Astrocyte of the hippocampus (primary cell): ENCODE measurements at places on chromosomes 2 and 18.

- no peak for DNase-seq
These were observed 752.2 kb downstream of the DPP10 start for GRCh38 chr2:115194623-115195022.

GRCh38 chr2:2306878-2307277 is 24.2 kb downstream of the MYT1L start:
- DNase-seq: no peak

- no peak for DNase-seq
These were observed 1281.9 kb upstream of the PIK3C3 start for GRCh38 chr18:40673150-40673549.

GRCh38 chr18:34511879-34512278 is 198.2 kb upstream of the DTNA start:
- no peak for DNase-seq

- peak; percentile 96 for DNase-seq
These were observed 39.1 kb upstream of the PLEKHM3 start for GRCh38 chr2:208064220-208064961.

DNA sequence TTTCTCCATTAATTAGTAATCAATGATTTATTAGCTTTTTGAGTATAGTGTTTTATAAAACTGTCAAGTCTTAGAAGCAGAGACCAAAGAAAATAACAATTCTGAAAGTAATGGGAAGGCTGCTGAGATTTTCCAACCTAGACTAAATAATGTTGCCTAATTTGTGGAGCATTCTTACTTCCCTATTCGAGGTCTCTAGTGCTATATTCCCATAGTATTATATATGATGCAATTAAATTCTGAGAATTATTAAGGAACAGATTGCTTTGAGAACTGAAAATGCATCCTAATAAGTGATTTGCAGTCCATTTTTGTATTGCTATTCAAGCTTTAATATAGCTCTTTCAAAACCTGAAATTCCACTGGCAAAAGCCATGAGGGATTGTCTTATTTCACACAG is 27.7 kb upstream of the DOCK10 start:
- DNase-seq: no peak

DNA sequence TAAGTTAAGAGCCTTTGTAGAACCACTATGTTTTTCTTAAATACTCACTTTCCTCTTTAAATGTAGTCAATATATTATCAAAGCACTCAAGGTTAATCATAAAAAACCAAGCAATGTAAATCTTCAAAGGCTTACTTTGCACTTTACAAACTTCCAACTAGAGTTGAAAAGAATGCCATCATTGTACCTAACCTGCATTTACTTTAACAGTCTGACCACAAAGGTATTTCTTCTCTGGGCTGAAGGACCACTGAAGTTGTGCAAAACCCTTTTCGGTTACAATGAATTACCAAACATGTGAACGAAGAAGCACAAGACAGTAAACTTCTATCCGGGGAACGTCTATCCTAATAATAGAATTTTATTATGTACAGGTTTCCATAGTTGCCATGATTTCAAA is 3.0 kb downstream of the HNRNPLL start:
- DNase-seq: no peak

DNA sequence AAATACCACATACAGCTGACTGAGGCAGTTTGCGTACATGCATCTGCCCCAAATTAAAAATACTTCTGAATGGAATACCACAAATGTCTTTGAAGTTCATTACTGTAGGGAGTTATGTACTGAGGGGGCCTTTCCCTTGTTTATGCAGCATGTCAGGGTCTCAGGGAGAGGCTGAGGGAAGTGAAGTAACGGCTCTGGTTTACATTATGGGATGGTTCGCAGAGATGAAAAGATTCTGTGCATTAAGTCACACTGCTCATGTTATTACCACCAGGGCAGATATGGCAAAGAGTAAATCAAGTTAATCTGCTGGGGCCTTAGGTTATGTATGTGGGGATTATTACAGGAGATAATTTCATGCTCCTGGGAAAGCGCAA is 385.9 kb upstream of the RND3 start:
- DNase-seq: no peak

DNA sequence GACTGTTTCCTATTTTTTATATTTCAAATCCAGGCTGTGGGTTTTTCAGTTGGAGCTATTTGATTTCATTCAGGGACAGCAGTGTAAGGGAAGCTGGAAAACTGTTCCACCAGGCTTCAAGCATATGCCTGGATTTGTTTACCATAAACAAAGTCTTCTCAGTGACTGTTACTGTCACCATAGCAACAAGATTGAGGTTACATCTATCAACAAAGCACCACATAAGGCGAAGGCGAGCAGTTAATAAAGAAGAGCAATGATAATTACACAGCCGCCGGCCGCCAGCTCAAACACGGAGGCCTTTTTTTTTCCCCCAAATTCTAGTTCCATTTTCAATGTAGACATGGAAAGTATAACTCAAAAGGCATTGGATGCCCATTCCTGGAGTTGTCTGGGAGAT is 553.7 kb upstream of the SYT4 start:
- peak; percentile 26 for DNase-seq

GRCh38 chr2:219980638-219981037 is 353.2 kb downstream of the SLC4A3 start:
- DNase-seq: no peak

DNA sequence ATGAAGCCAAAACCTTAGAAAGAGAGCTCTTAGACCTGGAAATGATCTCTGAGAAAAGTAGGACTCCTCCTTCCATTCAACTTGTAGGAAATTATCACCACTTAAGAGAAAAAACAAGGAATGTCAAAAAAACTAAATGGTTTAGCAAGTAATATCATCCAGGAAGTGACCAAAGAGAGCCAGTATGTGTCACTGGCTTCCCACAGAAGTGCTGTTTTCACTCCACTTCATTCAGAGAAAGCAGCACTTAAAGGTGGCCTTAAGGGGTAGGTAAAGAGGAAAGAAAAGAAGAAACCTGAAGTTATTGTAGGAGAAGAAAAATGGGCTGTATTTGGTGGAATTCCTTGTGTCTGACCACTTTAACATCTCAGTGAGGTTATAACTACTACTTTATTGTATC is 414.4 kb upstream of the ETAA1 start:
- no peak for DNase-seq

GRCh38 chr18:3798032-3798431 is 348.1 kb downstream of the TGIF1 start:
- DNase-seq: no peak

GRCh38 chr2:95058466-95058988 is 33.0 kb downstream of the MAL start:
- no peak for DNase-seq

GRCh38 chr2:226487573-226487972 is 312.0 kb downstream of the IRS1 start:
- DNase-seq: peak; percentile 20

DNA sequence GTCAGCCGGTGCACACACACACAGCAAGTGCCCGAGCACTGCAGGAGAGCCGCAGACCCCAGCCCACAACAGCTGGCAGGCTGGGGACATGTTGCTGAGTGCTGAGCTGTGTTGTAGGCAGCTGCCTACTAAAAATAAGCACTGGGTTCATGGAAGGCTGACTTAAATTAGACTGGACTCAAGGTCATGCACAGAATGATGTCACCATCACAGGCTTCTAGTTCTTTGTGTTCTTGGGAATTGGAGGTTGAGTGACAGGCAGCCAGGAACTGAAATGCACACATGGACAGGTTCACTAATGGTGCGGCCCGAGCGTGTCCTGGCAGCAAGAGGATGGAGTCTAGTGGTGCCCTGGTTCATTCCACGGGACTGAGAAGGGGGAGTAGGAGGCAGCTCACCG is 71.3 kb downstream of the VWA3B start:
- DNase-seq: no peak
